ENCODE measurements at places on chromosomes 7 and 10. TPM values are rescaled to one million over a fixed set of nuclear protein-coding genes. Genes with fewer than 3 reads are reported as not detected.

LEP gene
- not detected for total RNA-seq

NKX1-2 gene
- not detected for total RNA-seq

PCDH15 gene
- total RNA-seq: not detected

C1QL3 gene
- 0.11 TPM for total RNA-seq

IMMP2L gene
- total RNA-seq: 14.7 TPM

LRRC17 gene
- not detected for total RNA-seq

MYO1G gene
- total RNA-seq: 316 TPM

All from activated CD8-positive, alpha-beta memory T cell treated with anti-CD3 and anti-CD28 coated beads for 36 hours (primary cell).